ENCODE measurements at places on chromosomes 11 and 22.
A peak's percentile ranks its signal among the peaks of the same experiment; 100 is the strongest.

DNA sequence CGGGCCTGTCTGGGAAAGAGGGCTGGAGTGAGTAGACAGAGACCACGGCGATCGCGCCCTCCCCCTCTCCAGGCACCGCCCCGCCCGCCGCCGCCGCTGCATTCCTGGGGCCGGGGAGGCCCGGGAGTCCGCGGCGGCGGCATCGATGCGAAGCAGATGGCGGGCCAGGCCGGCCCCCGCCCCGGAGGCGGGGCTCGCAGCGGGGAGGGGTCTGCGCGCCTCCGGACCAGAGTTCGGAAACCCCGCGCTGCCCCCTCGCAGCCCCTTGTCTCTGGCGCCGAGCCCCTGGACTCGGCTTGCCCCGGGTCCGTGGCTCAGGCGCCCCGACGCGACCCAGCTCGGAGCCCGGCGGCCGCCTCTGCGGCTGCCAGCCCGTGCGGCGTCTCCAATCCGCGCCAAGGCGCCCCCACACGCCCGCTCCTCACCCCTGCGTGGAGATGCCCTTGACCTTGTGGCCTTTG, 1.3 kb downstream of the SCARF2 start:
- DNase-seq = no peak

DNA sequence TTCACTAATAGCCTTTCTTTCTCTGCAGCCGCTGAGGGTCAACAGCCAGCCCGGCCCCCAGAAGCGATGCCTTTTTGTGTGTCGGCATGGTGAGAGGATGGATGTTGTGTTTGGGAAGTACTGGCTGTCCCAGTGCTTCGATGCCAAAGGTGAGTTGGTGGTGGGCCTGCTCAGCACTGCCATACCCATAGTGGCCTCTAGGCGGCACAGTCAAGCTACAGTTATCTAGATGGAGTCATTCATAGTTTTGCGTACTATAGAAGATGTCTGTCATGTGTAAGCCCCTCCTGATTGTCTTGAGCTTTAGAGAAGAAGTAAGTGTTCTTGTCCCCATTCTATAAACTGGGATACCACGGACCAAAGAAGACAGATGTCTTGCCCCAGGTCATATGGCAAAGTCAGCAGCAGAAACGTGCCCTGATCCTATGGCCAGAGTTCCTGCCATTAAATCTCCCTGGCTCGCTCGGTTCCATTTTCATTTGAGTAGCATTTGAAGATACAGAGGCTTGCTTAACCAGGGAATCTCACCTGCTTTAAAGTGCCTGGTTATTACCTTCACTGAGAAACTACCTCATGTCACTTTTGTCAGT, 42.1 kb upstream of the CRTAM start:
- DNase-seq = peak; percentile 66

DNA sequence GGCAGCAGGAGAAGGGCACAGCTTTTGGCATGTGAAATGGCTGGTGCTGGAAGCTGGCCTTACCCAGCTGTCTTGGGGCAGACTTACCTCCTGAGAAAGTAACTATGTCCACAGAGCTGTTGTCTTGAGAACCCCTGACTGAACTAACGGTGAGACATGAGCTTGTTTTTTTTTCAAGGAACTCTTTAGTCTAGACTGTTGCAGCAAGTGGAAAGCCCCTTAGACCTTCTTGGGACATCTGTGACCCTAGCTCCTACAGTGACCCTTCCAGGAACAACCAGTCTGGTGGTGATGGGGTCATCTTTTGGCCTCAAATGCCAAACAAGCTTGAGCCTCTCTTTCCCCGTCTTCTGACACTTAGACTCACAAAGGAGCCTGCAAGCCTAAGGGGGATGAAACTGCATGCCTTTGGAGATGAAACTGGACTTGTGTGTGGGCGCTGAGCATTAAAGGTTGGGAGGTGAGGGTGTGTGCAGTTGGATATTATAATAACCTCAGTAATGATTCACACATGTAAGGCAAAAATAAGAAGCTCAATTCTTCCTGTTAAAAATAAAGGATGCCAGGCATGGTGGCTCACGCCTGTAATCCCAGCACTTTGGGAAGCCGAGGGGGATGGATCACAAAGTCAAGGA, 35.4 kb downstream of the SDHD start:
- peak; percentile 82 for DNase-seq

DNA sequence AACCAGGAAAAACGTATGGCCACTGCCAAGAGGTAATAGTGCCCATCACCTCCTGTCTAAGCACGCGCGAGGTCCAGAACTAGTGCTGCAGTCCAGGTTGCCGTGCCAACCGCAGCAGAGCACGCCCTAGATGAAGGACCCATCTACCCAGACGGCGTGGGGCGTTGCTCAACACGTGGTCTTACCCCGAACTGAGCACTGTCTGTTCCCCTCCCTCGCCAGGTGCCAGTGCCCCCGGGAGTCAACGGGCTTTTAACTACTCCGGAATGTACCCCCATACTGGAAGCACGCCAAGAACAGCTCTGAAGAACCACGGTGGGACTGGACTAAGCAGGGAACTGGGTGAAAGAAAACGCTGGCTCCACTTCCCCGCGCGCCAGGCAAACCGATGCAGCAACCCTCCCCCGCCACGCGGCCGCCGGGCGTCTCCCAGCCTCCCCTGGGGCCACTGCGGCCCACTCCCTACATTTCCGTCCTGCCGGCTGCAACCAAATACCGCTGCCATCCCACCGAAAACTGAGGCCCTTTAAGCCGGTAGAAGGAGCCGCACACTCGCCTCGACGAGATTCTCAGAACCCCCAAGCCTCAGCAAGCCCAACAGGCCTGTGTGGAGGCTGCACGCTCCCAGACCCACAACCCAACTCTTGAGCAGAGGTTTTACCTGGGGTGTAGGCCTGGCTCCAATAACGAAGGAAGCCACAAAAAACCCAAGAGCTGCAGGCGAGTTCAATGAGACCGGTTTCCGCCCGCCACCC, at the start of gene HSPA8:
Gene HSPA8 (minus strand): TSS at position 734 of the 755 bp plus-strand sequence. CDS start 812 bp downstream, outside the sequence.
- DNase-seq = peak; percentile 49

Data from suppressor macrophage treated with lipopolysaccharide for 4 hours (primary cell).